Islet precursor cell (in vitro differentiated cells): ENCODE measurements at places on chromosomes 1 and 21.

GRCh38 chr1:204146965-204147364 is 4.9 kb downstream of the ETNK2 start:
- DNase-seq: no peak

- DNase-seq: no peak
Measured at GRCh38 chr21:42454786-42455185, 41.2 kb downstream of the RSPH1 start.

GRCh38 chr1:81635816-81636215 is 164.9 kb upstream of the ADGRL2 start:
- DNase-seq: peak; percentile 65

GRCh38 chr1:67446893-67447292 is 16.7 kb upstream of the SERBP1 start:
- no peak for DNase-seq

GRCh38 chr1:16218014-16218673 is 5.7 kb upstream of the ARHGEF19 start:
- no peak for DNase-seq

DNA sequence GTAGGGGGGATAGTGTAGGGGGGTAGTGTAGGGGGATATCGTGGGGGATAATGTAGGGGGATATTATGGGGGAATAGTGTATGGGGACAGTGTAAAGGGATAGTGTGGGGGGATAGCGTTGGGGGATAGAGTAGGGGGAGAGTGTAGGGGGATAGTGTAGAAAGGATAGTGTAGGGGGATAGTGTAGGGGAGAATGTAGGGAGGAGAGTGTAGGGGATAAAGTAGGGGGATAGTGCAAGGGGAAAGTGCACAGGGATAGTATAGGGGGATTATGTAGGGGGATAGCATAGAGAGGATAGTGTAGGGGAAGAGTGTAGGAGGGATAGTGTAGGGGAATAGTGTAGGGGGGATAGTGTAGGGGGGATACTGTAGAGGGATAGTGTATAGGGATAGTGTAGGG is 12.3 kb upstream of the ARF1 start:
- no peak for DNase-seq

GRCh38 chr21:46459356-46460112 is 843 bp downstream of the DIP2A start:
- DNase-seq: peak; percentile 63

- DNase-seq: peak; percentile 79
Measured at GRCh38 chr1:211895126-211895759, 64.7 kb upstream of the LPGAT1 start.

DNA sequence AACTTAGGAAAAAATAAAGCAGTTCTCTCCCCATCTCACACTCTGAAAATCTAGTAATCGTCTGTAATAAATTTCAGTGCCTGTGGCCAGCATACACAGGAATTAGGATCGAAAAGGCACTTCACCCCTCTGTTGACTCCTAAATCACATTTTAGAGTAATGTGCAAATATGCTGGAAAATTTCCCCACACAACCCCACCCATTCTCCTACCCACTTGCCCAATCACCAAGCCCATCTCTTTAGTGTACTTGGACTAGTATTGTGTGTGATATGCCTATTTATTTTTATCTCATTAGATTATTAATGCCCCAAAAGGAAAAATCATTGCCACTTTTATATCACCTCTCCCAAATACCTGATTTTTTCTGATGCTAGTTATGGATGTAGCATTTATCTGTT is 323.3 kb downstream of the ASTN1 start:
- no peak for DNase-seq

DNA sequence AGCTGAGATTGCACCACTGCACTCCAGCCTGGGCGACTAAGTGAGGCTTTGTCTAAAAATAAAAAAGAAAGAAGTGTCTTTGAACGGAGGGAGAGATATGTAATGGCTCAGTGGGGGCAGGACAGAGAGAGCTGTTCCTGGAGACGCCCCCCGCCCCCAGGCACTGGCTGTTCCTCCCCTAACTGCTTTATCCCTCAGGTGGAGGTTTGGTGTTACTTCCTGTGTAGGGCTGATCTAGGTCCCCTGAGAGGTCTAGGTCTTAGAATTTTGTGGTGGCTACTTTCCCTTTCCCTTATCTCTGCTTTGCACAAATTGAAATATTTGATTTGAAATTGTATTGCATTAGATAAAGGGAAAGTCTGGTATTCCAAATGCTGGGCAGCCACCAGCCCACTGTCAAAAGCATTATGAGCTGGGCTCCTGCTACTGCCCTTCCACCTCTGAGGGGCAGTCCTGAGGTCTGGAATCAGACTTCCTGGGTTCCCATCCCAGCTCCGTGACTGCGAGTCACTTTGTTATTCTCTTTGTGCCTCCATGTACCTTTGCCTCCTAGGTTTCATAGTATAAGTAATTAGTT is 134.8 kb upstream of the KIF26B start:
- DNase-seq: no peak

- no peak for DNase-seq
Measured at GRCh38 chr1:65232461-65232990, 76.8 kb upstream of the DNAJC6 start.

DNA sequence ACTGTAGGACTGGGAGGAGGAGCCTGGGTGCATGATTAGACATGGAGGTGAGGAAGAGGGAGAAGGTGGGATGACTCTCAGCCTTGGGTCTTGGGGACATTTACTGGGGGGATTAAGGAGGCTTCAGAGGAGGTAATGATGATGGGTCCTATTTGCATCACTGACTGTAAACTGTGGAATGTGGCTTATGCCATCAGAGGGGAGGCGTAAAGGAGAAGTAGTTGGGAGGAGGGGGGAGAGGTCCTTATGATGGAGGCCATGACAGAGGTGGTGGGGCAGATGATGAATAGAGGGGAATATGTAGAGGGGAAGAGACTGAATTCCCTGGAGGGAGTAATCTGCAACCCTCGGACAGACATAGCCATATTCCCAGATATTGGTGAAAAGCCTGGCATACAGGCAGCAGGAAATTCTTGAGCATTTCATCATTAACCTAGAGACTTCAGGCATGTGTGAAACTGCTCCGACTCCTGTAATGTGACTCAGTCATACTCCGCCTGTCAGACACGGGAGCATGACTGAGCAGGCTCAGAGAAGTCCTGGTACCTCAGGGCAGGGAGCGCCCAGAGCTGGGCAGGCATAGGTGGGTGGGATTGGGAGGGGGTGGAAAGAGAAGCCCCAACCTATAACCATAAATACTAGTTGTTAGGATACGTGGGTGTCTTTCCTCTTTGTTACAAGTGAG is 8.0 kb upstream of the LCE5A start:
- no peak for DNase-seq

GRCh38 chr1:17143760-17144159 is 24.5 kb upstream of the PADI2 start:
- no peak for DNase-seq

- peak; percentile 43 for DNase-seq
Measured at GRCh38 chr1:245679821-245680780, 525.3 kb downstream of the KIF26B start.

DNA sequence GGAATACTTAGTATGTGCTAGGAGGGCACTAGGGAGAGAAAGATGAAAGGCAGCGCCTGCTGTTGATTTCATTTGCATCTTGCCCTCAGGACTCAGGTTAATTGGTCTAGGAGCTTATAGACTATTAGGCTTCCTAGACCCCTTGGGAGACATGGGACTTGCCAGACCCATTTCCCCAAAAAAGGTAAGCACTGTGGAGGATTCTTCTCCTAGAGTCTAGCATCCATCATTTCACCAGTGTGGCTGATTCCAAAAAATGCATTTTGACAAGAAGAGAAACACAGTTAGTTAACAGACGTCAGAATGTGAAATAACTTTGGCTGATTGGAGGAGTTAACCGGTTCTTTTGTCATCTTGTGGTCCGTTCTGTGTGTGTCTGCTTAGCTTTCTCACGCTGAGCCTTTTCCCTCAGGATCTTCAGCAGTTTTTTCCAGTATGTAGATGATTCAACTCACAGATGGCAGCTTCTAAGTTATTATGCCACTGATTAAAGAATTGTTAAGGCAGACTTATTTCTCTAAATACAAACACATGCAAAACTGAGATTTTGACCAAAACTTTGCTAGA is 108.8 kb downstream of the KIF26B start:
- DNase-seq: no peak

GRCh38 chr1:96520579-96520947 is 201.0 kb upstream of the PTBP2 start:
- DNase-seq: no peak

DNA sequence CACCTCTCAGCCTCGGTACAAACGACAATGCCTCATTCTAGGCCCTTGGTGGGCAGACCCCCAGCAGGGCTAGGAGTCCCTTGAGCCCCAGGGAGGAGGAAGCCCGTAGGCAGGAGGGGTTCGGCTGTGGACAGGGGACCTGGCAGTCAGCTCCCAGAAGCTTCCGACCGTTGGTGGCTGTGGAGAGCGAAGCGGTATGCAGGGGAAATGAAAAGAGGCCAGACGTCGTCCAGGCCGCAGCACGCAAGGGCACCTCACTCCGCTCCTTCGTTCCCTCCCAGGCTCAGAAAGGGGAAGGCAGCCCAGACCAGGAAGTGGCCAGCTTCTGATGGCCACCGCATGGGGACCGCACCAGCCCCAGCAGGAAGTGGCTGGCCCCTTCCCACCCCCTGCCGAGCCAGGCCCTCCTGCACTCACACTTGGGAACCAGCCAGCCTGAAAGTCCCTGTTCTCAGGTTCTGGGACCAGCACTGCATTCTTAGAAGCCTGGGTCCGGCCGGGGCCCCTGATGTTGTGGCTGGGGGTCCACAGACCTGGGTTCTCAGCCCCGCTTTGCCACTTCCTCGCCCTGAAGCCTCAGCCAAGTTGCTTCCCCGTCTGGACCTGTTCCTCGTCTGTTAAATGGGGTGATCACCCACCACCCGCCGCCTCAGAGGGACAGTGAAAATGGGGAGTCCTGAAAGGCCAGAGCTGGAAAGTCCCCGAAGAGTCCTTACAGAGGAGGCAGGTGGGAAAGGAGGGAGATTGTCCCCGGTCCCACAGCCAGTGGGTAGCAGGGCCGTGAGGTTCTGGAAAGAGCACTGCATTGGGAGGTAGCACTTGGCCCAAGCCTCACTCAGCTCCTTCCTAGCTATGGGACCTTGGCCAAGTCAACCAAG is 104.0 kb upstream of the RUNX3 start:
- DNase-seq: no peak
